ENCODE measurements at places on chromosomes 12 and 14.

DNA sequence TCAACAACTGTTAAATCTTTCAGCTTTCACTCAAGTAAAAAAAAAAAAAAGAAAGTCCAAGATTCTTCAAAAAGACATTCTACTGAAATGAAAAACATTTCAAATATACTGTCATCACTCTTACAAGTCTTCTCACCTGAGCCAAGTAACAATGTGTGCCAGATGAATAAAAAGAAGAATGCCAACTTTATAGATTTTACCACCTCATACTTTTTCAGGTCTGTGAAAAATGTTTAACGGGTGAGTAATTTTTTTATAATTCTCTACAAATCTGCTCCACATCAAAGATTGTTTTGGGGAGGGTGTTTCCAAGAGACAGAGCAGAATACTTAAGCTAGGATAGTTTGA, 181.0 kb upstream of the BMP4 start:
- DNase-seq = no peak

GRCh38 chr14:69153873-69154270, 953 bp upstream of the DCAF5 start:
- DNase-seq = no peak

DNA sequence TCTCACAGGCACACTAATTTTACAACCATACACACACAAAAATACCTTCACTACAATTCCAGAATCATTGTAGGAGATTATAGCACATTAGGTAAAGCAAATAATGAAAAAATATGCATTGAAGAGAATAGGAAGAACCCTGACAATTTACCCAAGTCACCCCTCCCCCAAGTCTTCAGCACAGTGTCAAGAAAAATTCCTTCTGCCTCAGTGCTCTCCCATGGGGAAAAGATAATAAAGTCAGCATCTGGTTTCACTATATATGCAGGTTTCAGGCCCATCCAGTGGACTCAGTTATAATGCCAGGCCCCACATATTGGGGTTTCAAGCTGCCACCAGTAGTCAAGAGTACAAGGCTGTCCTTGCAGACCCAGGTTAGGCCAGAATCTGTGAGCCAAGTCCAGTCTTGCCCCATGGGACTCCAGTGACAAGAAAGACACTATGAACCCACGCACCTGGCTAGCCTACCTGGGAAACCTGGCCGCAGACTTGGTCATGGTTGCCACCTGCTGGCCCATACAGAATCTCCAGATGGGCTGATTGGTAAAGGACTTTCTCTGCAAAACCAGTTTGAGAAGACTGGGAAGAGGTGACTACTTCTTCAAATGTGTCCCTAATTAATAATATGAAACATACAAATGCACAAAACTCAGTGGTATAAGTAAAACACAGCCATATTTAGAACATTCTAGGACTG, 398.6 kb upstream of the FLRT2 start:
- no peak for DNase-seq

- no peak for DNase-seq
Measured at GRCh38 chr12:124821252-124822200, 42.1 kb downstream of the SCARB1 start.

DNA sequence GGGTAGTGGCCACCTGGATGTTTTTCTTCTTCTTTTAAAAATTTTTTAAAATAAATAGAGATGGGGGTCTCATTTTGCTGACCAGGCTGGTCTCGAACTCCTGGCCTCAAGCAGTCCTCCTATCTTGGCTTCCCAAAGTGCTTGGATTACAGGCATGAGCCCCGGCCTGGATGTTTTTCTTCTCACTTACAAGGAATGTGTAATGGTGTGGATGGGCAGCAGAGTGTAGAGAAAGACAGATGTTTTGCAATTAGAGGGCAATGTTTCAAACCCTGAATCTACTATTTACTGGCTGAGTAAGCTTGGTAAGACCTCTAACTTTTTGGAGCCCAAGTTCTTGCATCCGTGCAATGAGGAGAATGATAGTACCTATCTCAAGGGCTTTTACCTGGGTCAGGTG, 48.1 kb downstream of the ADCK1 start:
- no peak for DNase-seq

GRCh38 chr12:130761537-130762318, 45.6 kb upstream of the RIMBP2 start:
- DNase-seq = peak; percentile 42

DNA sequence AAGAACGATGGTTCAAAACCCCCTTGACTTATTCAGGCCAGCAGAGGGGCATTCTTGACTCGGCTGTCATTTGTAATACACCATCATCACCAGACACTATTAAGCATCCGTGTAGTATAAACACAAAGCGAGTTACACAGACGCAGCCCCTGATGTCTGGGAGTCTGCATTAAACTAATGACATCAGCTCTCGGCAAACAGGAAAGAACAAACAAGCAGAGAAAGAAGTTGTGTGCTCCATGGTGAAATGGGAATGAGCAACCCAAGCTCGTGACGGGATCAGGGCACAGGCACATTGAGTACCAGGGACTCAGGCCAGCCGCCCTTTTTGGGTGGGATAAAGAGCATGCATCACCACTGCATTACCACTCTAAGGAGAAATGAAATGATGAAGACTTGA, 460.1 kb downstream of the MED13L start:
- DNase-seq = no peak

DNA sequence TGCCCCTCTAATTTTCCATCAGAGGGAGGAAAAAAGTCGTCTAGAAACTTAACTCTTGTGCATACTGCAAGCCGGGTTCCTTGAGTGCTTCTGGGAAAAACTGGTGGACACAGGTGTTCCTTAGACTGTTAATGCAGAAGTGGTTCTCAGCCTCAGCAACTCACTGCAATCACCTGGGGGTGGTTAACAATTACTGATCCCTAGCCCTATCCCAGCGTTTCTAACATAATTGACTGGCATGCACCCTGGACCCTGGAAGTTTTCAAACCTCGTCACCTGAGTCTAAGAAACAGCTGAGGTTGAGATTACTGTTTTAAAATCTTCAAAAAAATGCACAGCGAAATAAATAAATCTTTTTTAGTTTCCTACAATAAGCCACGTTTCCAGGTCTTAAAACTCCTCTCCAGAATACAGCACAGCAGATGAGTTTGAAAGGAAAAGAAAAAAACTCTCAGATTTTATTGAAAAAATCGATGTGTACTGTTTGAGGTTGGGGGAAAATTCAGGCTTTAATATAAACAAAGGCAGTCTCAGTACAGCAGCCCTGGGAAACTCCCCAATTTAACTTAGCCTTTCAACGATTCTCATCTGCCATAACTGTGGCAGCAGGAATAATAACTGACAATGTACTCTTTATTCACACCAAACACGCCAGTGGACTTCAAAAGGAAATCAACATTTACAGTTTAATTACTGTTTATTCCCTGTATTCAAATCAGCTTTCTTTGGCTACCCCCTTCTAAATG, 45.4 kb downstream of the PHLDA1 start:
- no peak for DNase-seq

DNA sequence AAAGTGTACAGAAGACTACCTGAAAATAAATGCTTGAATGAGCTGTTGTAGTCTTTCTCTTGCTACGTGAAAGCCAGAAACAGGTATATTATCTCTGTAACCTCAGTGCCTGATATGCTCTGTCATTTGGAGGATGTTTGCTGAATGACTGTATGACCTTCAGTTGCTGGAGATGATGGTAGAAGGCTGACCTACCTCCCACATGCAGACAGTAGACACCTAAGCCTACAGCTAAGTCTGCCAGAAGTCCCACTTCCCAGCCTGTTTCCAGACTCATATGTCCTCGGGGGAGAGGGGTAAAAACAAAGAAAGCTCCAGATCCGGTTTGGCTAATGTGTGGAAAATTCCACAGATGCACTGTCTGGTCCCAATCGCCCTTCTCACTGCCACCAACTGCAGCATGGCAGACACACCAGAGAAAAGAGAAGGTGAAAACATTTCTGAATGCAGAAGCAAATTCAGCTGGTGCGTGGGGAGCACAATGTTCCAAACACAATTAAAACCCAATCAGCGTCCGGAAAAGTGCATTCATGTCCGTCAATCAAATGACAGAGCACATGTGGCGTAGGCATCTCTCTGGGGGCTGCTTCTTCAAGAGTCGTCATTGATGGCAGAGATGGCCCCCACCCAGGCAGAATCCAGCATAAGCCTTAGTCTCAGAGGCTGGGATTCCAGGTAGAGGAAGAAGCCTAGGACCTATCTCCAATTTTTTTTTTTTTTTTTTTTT, 76.3 kb upstream of the TBX3 start:
- DNase-seq = no peak

- no peak for DNase-seq
Measured at GRCh38 chr14:99141236-99141635, 130.8 kb downstream of the BCL11B start.

DNA sequence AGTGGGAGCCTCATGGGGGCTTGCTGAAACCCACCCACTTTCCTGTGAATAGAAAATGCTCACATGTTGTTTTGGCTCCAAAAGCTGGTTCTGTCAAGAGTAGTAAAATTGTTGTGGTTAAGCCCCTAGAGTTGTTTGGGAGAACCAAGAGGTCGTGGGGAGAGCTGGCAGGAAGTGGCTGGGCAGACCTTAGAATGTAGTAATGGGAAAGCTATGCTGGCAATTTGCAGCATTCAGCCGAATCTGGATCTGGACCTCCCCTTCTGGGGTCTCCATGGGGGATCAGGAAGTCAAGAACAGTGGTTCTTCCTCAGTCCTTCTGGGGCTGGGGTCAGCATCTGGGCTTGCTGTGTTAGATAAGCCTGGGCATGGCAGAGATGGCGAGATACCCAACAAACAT, 150.6 kb upstream of the TBX3 start:
- no peak for DNase-seq

- DNase-seq = no peak
Measured at GRCh38 chr14:68243450-68244010, 424.0 kb downstream of the RAD51B start.

- peak; percentile 62 for DNase-seq
Measured at GRCh38 chr12:107320929-107321631, 227.7 kb upstream of the CRY1 start.

GRCh38 chr12:102824218-102824835, 92.7 kb downstream of the PAH start:
- DNase-seq = no peak

DNA sequence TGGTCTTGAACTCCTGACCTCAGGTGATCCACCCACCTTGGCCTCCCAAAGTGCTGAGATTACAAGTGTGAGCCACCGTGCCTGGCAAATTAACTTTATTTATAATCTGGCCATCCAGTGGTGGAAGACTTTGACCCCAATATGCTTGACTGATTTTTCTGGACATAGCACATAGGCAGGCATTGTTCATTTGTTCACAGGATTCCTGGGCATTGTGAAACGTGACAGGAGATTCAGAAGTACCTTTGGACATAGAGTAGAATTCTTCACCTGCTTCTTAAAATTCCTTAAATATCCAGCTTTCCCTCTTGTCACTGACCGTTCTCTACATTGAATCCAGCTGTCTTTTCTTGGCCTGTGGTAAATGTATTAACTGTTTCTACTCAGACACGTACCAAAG, 103.1 kb downstream of the SCN8A start:
- no peak for DNase-seq

- DNase-seq = no peak
Measured at GRCh38 chr12:65648461-65648860, 175.8 kb upstream of the HMGA2 start.

DNA sequence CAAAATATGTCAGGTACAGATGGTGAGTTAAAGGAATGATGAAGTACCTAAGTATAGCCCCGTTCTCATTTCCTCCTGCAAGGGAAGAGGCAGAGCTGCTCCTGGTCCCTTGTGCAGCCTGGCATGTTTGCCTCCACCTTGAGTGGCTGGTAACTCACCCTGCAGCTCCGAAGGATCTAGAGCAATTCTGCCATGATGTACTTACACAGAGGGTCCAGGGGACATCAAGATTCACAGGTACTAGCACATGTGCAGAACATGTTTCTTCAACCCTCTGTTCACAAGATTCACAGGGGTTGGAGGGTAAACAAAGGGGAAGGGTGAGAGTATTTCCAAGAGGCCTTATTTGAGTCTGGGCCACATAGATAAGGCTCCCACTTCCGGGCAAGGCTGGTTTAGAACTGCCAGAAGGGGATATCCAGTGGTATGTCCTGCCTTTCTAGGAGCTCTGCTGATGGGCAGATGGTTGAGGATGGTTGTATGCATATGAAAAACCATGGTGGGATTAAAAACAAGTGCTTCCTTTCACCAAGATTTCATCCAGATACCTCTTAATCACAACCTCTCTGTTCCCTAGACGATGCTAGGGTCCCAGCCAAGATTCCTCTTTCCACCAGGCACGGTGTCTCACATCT, 7.7 kb downstream of the DCTN2 start:
- DNase-seq = no peak

- DNase-seq = no peak
Measured at GRCh38 chr12:80064269-80064668, 35.1 kb upstream of the OTOGL start.

GRCh38 chr14:68248481-68249255, 429.1 kb downstream of the RAD51B start:
- no peak for DNase-seq

DNA sequence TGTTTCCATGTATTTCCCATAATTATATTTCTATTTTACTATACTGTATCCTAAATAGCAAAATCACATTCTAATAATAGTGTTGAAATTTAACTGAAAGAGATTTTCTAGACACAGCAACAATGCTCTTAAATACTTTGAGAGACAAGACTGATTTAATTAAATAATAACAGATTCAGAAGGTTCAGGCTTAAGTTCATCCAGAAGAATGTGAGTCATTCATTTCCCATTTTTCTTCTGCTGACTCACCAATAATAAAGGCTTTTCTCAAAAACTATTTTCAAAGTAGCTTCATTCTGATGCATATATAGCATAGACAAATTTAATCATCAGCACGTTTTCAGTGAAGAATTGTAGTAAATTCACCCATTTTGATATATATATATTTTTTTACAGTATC, 481.4 kb downstream of the MDGA2 start:
- DNase-seq = no peak

DNA sequence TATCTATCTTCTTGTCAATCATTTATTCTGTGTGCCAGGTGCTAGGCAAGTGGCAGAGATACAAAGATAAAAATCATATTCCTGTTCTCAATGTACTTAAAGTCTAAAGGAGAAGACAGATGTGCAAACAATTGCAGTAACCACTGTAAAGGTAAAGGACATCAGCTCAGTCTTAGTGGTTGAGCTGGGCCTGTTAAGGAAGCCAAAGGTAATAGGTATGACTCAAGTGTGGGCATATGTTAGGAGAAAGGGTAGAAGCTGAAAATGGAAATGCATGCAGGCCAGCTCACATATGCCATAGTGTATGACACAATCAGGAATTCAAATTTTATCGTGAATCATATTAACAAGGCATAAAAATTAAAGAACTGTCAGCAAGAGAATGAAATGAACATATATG, 49.8 kb downstream of the FAR2 start:
- no peak for DNase-seq

DNA sequence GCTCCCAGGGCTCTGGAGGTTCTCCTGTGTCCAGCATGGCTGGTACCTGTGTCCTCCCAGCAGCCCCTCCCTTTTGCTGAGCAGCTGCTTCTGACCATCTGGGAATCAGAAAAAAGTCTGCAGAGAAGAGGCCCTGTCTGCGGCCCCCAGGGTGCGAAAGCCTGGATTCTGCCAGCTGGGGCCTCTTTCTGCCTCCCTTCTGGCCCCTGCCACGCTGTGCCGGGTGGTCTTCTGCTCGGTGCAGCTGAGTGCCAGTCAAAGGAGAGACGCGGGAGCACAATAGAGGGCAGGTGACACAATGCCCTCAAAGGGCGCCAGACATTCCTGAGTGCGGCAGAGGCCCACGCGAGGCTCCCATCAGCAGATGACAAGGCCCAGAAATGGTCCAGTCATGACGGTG, 12.6 kb downstream of the BTBD6 start:
- DNase-seq = no peak

- no peak for DNase-seq
Measured at GRCh38 chr12:128089961-128090360, 177.0 kb upstream of the TMEM132C start.
